Testis (tissue), 5 donors: ENCODE measurements at places on chromosomes 16 and 17. TPM values are rescaled to one million over a fixed set of nuclear protein-coding genes. Genes with fewer than 3 reads are reported as not detected.

Gene TERB1
- 30.6 TPM for total RNA-seq

Gene DHX8
- 74.3 TPM for total RNA-seq

Gene KIF2B
- total RNA-seq = 92.8 TPM

GRCh38 chr17:47739150-47739549, 6.1 kb downstream of the TBX21 start:
- no peaks in the 10 kb centered on the region for H3K27me3 ChIP-seq
- no peak overlapping the region for H3K4me3 ChIP-seq
- H3K36me3 ChIP-seq = no peaks in the 10 kb centered on the region
- no peaks in the 10 kb centered on the region for H3K4me1 ChIP-seq
- no peak for DNase-seq

DNA sequence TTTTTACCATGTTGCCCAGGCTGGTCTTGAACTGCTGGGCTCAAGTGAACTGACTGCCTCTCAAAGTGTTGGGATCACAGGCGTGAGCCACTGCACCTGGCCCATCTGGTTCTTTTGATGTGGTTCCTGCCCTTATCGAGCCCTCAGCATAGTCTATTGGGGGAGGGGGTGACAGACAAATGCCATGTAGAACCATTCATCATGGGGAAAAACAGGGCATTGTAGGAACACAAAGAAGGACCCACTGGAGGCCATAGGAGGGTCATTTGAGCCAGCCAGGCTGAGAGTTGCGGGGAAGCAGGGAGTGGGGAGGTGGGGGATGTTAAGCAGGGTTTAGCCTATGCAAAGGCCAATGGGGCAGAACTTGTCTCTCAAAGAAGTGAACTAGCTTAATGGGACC, 11.9 kb downstream of the SEC14L5 start:
- no peak overlapping the region for H3K4me3 ChIP-seq
- H3K27ac ChIP-seq = no peak overlapping the region
- H3K36me3 ChIP-seq = no peaks in the 10 kb centered on the region
- H3K4me1 ChIP-seq = no peaks in the 10 kb centered on the region
- DNase-seq = no peak
